Aorta (tissue), 5 donors: ENCODE measurements at places on chromosomes 12 and 14. TPM values are rescaled to one million over a fixed set of nuclear protein-coding genes. Genes with fewer than 3 reads are reported as not detected.

DNA sequence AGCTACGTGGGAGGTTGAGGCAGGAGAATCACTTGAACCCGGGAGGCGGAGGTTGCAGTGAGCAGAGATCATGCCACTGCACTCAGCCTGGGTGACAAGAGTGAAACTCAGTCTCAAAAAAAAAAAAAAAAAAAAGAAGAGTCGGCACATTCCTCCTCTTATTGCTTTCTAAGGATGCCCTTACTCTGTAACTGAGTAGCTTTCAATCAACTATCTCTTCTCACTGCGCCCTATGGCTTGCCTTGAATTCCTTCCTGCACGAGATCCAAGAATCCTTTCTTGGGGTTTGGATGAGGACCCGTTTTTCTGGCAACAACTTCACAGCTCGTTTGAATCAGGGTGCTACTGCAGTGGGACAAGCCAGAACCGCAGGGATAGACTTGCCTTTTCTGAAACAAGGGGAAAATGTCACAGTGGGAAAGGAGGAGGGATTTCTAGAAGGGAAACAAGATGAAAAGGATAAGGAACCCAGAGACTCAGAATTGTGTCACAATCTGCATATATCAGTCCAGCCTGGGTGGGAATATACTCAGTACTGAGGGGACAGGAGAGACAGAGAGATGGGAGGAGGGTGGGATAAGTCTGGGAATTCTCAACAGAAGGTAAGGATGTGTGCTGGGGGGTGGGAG lies 16.1 kb upstream of the RND1 start:
- DNase-seq, result no peak
- no peak overlapping the region for H3K4me3 ChIP-seq
- no peak overlapping the region for H3K27ac ChIP-seq
- H3K27me3 ChIP-seq, result no peaks in the 10 kb centered on the region
- H3K36me3 ChIP-seq, result no peaks in the 10 kb centered on the region

The OR6C4 gene
- not detected for polyA plus RNA-seq

DNA sequence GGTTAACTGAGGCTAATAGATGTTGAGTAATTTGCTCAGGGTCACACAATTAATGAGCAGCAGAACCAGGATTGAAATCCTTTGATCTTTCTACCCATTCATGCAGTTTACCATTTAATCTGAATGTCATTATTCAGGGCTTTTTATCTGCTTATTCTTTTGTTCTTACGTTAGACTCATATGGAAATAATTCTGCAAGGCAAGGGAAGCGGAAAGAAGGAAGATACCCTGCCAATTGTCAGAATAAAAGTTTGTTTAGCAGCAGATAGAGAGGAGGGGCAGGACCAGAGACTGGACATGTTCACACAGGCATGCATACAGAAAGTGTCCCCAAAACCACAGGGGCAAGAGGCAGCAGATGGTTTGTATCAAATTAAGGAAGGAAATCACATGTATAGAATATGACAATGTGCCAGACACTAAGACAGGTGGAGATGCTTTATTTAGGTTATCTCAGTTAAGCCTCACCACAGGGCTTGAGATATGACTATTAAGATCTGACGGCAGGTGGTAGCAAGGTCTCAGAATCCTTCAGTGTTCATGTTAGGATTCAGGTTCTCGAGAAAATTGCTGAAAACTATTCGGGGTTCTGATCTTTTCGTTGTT lies 29.8 kb downstream of the BRMS1L start:
- no peak for DNase-seq
- no peaks in the 10 kb centered on the region for H3K27me3 ChIP-seq
- H3K4me3 ChIP-seq, result no peak overlapping the region
- H3K27ac ChIP-seq, result no peak overlapping the region
- peaks cover 2% of the 10 kb centered on the region for H3K36me3 ChIP-seq
- peaks cover 3% of the 10 kb centered on the region for H3K4me1 ChIP-seq

DNA sequence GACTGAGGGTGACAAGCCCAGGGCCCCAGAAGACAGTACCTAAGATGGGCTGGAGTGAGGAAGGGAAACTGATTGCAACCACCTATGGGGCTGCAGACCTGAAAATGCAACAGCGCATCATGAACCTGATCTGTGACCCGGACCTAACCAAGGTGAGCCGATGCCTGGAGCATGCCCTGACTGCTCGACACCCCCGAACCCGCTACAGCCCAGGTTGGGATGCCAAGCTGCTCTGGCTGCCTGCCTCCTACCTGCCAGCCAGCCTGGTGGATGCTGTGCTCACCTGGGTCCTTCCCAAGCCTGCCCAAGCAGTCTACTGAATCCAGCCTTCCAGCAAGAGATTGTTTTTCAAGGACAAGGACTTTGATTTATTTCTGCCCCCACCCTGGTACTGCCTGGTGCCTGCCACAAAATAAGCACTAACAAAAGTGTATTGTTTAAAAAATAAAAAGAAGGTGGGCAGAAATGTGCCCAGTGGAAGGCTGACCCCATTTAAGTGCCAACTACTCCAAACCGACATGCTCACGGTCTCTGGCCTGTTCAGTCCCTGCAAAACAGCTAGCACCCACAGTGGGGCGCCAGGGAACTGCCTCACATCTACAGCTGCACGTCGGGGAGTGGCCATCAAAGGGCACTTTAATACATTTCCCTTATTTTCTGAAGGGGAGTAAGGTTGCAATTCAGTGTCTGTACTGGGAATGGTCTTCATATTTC lies 4.2 kb downstream of the RDH5 start:
- H3K36me3 ChIP-seq, result no peaks in the 10 kb centered on the region
- H3K4me1 ChIP-seq, result no peaks in the 10 kb centered on the region
- H3K4me3 ChIP-seq, result no peak overlapping the region
- peak; percentile 76 for DNase-seq
- no peak overlapping the region for H3K27ac ChIP-seq

The CFAP251 gene
- 1.6 TPM for polyA plus RNA-seq
